ENCODE measurements at places on chromosomes 7 and 10. TPM values are rescaled to one million over a fixed set of nuclear protein-coding genes. Genes with fewer than 3 reads are reported as not detected.

The GBX1 gene
- not detected for total RNA-seq

The WDR86 gene
- total RNA-seq = not detected

The HOXA5 gene
- 7.5 TPM for total RNA-seq

The RARRES2 gene
- total RNA-seq = not detected

Measured in NCI-H460 (cell line).